ENCODE measurements at places on chromosomes 13 and 19.

DNA sequence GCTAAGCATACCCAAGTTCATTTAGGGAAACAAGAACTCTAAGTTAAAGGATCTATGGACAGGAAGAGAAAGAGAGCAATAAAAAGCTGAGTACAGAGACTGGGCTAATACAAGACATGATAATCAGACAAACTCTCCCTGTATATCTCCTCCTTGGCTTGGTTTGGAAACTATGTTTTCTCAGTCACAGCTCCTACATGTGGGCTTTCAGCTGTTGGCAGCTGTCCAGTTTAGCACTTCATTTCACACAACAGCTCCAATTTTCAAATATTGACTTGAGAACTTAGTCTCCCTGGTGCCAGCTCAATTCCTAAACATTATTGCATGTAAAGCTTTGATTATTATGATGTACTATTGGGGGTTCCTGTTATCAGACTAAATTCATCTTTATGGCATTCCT is 222.8 kb upstream of the OBI1 start:
- peak; percentile 63 for DNase-seq

- no peak for DNase-seq
Measured at GRCh38 chr19:2372076-2372612, 12.1 kb downstream of the TMPRSS9 start.

GRCh38 chr13:33004511-33004910 is 11.7 kb upstream of the KL start:
- DNase-seq: no peak

DNA sequence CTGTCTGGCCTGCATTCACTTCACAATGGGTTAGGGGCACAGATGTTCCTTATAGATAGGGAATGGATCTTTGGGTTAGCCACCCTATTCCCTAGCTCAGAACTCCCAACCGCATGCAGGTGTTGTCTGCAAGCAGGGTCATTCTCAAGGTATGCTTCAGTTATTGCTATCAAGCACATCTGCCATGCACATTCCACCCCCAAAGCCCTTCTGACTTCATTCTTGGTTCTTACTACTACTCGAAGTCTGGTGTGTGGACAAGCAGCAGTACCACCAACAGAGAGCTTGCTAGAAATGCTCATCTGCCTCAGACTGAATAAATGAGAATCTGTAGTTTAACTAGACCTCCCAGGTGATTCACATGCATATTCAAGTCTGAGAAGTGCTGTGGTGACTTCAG is 31.3 kb downstream of the SERPINE3 start:
- no peak for DNase-seq

- DNase-seq: no peak
Measured at GRCh38 chr19:46624958-46625661, at the start of gene PTGIR. Gene PTGIR, minus strand, starts transcription at chr19:46625089. Its CDS starts 864 bp downstream, at chr19:46624225.

GRCh38 chr13:94322925-94323763 is 156.3 kb downstream of the DCT start:
- DNase-seq: no peak

DNA sequence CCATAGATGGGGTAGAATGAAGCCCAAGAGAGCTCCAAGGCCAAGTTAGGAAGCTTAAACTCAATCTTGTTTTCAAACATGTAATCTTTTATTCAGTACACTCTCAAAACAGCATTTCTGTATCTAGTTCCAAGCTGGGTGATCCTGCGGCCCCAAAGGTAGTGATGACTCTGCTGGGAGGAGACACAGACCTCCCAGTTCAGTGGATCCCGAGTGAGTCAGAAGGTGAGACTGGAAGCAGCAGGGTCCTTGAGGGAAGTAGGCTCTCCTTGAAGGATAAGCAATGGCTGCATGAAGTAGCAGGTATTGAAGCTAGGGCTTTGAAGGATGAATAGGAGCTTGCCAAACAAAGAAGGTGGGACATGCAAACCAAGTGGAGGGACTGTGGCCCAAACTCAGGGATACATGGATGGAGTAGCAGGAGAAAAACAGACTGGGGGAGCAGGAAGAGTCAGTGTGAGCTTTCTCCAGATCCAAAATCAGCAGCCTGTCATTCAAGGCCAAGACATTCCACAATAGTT is 9.6 kb downstream of the TINCR start:
- DNase-seq: no peak

DNA sequence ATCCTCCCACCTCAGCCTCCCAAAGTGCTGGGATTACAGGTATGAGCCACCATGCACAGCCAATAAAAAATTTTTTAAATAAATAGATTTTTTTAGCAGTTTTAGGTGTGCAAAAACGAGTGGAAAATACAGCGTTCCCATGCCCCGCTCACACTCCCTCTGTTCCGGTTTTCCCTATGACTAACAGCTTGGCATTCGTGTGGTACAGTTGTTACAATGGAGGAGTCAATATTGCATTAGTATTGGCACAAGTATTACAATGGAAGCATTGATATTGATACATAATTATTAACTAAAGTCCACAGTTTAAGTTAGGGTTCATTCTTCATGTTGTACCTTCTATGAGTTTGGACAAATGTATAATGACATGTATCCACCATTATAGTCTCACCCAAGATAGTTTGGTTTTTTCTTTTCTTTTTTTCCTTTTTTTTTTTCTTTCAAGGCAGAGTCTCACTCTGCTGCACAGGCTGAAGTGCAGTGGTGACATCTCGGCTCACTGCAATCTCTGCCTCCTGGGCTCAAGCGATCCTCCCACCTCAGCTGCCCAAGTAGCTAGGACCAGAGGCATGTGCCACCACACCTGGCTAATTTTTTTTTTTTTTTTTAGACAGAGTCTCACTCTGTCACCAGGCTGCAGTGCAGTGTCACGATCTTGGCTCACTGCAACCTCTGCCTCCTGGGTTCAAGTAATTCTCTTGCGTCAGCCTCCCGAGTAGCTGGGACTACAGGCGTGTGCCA is 15.4 kb upstream of the RAB20 start:
- no peak for DNase-seq

DNA sequence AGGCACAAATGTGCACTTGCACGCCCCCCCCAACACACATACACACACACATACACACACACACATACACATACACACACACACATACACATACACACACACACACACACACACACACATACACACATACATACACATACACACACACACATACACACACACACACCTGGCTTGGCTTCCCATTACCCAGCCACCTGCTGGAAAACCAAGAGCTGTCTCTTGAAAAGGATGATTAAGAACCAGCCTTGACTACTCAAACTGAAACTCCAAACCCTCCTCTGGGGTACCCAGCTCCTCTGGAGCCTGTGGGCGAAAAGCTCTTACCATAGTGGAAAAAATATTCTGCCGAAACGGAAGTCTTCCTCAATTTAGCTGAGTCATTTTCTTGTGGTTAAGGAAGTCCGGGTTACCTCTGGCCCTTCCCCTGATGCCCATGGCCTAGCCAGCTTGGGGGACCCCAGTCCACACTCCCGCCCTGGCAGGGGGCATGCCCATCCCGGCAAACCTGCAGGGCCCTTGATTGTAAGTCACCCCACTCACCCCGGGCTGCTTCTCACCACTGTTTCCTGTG is 21.9 kb downstream of the CEBPA start:
- DNase-seq: no peak

- DNase-seq: no peak
Measured at GRCh38 chr19:3601021-3601420, 5.7 kb downstream of the TBXA2R start.

DNA sequence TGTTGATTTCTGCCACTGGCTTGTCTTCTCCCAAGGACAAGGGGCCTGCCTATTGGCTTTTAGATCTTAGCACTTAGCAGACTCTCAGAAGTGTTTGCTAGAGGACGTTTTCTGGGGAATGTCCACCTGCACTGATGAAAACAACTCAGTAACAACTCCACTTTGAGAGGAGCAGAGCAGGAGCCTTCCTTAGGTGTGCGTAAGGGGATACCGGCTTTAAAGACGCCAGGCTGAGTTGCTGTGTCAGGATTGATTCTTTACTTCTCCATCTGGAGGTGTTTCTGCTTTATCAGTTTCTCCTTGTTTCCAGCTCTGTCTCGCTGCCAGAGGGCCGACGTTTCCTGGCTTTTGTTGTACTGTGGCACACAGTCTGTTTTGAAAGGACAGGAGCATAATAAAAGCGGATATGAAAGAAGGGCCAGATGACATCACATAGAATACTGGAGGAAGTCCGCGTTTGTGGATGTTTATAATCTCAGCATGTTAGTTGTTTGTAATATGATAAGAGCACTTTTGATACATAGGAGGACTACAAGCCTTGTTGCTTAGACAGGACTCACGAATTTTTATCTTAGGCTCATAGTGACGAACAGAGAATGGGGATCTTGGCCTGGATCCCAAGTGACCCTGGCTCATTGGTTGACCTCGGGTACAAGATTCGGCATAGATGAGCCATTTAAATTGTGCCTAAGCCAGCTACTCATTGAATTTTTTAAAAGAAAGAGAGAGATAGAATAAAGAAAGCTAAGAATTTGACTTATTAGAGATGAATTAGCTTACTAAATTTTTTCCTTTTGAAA is 34.6 kb downstream of the COL4A2 start:
- DNase-seq: no peak

- DNase-seq: no peak
Measured at GRCh38 chr19:3599776-3600187, 6.9 kb downstream of the TBXA2R start.

- no peak for DNase-seq
Measured at GRCh38 chr13:106996867-106997618, 429.1 kb upstream of the ARGLU1 start.

GRCh38 chr19:934865-935479 is 9.1 kb downstream of the ARID3A start:
- DNase-seq: no peak

DNA sequence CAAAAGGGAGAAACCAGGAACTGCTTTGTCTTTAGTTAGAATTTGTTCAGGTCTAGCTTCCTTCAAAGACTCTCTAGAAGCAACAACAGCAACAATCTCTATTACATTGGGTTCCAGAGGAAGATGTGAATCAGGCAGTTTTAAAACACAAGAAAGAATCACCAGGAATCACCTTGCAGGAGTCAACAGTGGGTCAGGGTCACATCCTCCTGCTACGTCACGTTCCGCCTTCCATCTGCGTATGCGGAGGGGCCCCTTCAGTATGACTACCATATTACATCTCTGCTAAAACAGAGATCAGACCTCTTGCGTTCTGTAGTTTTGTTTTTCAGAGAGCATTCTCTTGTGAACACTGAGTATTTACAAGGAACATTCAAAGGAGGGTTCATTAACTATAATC is 147.8 kb upstream of the STARD13 start:
- no peak for DNase-seq

GRCh38 chr13:39684531-39685137 is 29.2 kb downstream of the COG6 start:
- no peak for DNase-seq

GRCh38 chr13:34869696-34870095 is 72.4 kb upstream of the NBEA start:
- DNase-seq: no peak

Data from NCI-H2171 (cell line).